Fibroblast of the conjunctiva (primary cell): ENCODE measurements at places on chromosomes 11 and 22.

DNA sequence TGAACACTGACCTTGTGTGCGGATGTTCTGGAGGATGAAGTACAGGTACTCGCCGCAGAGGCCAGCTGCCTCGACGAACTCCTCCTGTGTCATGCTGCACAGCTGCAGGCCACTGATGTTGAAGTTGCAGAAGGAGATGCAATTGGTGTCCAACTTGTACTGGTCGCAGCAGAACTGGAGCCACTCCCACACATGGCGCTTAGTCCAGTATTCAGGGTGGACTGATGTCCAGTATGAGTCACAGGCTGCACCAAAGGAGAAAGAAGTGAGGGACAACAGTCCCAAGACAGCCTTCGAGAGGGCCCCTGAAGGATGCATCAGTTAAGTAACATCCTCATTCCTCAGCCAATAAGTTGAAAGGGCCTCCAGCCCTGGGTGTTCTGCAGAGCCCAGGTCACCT, 20.1 kb downstream of the ELF5 start:
- DNase-seq, result no peak

- DNase-seq, result no peak
These were observed 27.3 kb downstream of the BDNF start for GRCh38 chr11:27672836-27673464.

DNA sequence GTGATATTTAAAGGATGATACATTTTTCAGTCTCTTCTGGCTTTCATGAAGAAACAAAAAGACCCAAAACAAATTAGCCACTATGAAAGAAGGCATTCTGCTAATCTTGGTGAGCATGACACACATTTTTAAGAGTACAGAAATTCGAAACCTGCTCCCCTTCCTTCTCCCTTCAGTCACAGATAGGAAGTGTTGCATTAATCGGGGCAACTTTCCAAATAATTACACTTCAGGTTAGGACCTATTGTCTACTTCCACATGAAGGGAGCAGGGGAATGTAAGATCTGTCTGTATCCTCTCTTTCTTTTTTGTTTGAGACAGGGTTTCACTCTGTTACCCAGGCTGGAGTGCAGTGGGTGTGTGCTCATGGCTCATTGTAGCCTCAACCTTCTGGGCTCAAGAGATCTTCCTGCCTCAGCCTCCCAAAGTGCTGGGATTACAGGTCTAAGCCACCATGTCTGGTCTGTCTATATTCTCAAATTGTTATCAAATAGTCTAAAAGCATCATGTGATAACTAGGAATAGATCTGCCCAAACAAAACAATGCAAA, 45.8 kb downstream of the NCAM1 start:
- DNase-seq, result no peak

GRCh38 chr11:13013054-13013488, 4.0 kb downstream of the RASSF10 start:
- DNase-seq, result no peak

- peak; percentile 29 for DNase-seq
These were observed 841 bp upstream of the EIF4G2 start for GRCh38 chr11:10809373-10810160.

- DNase-seq, result no peak
These were observed 258.5 kb upstream of the PDGFD start for GRCh38 chr11:104422324-104422944.

- DNase-seq, result no peak
These were observed 47.7 kb upstream of the GAB2 start for GRCh38 chr11:78465169-78465942.

GRCh38 chr22:40741116-40741515, 61.8 kb downstream of the MCHR1 start:
- DNase-seq, result no peak

DNA sequence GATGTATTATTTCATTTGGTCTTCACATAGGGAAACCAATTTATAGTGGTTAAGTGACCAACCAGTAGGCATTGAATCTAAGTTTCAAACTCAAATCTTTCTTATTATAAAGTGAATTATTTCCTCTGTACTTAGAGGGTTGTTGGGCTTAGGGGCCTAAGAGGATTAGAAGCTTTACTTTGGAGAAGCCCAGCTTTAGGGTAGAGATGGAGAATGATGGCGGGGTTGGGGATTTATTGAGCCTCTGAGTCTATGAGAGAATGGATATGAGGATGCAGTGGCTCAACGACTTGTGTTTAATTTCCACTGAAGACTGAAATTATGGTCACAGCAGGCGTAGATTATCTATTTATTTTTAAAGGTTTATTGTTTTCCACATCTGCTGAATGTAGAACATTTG, 55.5 kb downstream of the CHRDL2 start:
- no peak for DNase-seq

DNA sequence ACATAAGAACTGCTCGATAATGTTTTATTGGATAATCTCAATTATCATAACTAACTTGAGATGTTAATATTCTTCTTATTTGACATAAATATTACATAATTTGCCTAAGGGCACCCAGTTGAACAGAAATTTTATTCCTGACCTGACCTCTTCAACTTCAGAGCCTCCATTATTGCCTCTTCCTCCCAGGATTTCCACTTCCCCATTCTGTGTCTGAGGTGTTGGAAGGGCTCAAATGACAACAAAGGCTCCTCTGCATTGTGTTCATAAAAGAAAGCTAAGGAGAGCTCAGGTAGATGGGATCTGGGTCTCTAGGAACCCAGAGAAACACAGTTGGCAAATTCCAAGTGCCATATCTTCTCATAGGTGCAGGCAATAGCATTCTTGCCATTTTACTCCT, 61.2 kb upstream of the ARHGAP20 start:
- no peak for DNase-seq

DNA sequence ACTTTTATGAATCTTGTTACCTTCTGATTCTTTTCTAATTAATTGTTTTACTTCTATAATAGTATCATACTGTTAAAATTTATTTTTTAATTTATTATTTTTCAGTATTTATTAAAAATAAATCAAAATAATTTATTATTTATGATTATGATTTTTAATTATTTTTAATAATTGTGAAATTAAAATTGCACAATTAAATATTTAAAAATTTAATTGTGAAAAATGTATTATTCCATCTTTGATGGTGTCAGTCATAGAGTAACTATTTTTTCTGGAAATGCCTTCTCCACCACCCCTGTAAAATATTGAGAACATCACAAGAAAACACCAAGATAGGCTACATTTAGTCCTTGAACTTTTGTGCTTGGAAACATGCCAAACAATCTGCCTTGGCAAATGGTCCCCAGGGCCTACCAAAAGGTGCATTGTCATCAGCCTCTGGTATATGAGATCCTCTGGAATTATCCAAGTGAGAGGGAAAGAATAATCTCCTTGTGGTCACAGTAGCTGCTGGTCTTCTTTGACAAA, at the start of gene OR8H2:
TSS of gene OR8H2 (plus strand) at position 478 of the 528 bp plus-strand sequence. CDS start 1,356 bp downstream, outside the sequence.
- DNase-seq, result no peak

DNA sequence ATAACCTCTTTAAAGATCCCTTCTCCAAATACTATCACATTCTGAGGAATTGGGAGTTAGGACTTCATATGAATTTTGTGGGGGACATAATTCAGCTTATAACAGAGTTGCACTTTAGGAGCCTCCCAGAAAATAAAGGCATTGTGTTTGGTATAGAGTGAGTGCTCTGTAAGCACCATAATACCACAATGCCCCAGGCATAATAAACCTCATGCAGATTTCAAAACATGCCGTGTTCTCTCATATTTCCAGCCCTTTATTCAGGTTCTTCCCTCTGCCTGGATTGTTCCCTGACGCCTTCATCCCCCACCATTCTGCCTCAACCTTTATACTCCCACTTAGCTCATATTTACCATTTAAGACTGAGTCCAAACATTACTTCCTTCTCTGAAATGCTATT, 398.8 kb upstream of the FAT3 start:
- no peak for DNase-seq

- no peak for DNase-seq
These were observed 1.9 kb downstream of the TPP1 start for GRCh38 chr11:6617315-6617781.

DNA sequence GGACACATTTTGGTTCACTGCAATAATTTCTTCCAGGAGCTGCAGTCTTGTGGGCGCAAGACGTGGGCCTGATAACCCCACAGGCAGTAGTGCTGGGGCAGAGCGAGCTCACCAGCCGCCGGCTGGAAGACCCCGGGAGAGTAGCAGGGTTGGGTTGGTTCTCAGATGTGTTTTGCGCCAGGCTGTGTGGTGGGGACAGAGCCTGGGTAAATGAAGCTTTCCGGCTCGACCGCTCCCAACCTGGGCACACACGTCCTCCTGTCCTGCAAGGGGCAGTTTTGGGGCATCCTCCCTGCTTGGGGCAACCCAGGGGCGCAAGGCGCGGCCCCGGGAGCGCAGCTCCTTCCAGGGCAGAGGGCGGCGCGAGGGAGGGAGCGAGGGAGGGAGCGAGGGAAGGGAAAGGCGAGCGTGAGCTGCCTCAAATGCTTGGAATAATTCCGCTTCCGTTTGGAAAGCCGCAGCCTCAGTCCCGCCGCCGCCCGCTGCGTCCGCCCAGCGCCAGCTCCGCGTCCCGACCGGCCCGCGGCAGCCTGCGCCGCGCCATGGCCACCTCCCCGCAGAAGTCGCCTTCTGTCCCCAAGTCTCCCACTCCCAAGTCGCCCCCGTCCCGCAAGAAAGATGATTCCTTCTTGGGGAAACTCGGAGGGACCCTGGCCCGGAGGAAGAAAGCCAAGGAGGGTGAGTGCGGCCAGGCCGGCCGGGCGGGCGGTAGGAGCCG, at the start of gene PARVA:
TSS of gene PARVA (plus strand) at position 466 of the 718 bp plus-strand sequence. CDS start at position 543, 77 bp downstream.
- peak; percentile 45 for DNase-seq

DNA sequence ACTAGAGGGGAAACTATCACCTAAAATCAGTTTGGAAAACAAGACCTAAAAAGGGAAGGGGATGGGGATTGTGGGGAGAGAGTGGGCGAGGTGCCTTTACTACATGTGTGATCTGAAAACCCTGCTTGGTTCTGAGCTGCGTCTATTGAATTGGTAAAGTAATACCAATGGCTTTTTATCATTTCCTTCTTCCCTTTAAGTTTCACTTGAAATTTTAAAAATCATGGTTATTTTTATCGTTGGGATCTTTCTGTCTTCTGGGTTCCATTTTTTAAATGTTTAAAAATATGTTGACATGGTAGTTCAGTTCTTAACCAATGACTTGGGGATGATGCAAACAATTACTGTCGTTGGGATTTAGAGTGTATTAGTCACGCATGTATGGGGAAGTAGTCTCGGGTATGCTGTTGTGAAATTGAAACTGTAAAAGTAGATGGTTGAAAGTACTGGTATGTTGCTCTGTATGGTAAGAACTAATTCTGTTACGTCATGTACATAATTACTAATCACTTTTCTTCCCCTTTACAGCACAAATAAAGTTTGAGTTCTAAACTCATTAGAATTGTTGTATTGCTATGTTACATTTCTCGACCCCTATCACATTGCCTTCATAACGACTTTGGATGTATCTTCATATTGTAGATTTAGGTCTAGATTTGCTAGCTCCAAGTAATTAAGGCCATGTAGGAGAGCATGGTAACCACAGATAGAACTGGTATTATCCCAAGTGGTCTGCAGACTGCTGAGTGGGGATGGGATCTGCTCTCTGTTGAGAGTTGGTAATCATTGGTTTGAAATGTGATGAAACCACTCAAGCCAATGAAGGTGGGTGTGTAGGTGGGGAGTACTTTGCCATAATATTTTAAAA, 3.6 kb downstream of the NEAT1 start:
- DNase-seq, result no peak

GRCh38 chr11:131372234-131372962, 2.0 kb downstream of the NTM start:
- no peak for DNase-seq
